HCT116 (cell line): ENCODE measurements at places on chromosomes 13 and 19. TPM values are rescaled to one million over a fixed set of nuclear protein-coding genes. Genes with fewer than 3 reads are reported as not detected.

GRCh38 chr13:24985107-24985506, 110.8 kb upstream of the PABPC3 start:
- no peaks in the 10 kb centered on the region for H3K4me1 ChIP-seq
- no peaks in the 10 kb centered on the region for H3K36me3 ChIP-seq
- no peaks in the 10 kb centered on the region for H3K27me3 ChIP-seq

DNA sequence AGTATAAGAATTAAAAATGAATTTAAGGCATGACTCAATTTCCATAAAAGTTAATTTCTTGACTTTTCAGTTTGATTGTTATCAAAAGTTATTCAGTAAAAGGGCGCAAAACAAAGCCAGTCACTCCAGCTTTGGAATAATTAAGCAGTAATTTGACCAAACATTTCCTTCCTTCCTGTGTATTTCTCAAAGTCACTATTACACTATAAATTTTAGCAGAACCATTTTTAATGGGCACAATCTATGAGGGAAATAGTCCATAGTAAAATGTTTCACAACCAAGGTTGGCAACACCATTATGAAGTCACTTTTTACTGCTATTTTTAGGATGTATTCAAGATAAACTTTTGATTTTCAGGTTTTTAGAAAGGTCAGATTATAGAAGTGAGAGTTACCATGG, 91.0 kb downstream of the DACH1 start:
- DNase-seq, result no peak
- no peaks in the 10 kb centered on the region for H3K27me3 ChIP-seq
- H3K36me3 ChIP-seq, result no peaks in the 10 kb centered on the region
- no peak overlapping the region for H3K4me3 ChIP-seq

- H3K4me3 ChIP-seq, result no peak overlapping the region
- no peak for DNase-seq
- no peaks in the 10 kb centered on the region for H3K27me3 ChIP-seq
- H3K27ac ChIP-seq, result no peak overlapping the region
Measured at GRCh38 chr13:64311112-64311511, 2895.5 kb upstream of the PCDH20 start.

The SIGLECL1 gene
- not detected for total RNA-seq

DNA sequence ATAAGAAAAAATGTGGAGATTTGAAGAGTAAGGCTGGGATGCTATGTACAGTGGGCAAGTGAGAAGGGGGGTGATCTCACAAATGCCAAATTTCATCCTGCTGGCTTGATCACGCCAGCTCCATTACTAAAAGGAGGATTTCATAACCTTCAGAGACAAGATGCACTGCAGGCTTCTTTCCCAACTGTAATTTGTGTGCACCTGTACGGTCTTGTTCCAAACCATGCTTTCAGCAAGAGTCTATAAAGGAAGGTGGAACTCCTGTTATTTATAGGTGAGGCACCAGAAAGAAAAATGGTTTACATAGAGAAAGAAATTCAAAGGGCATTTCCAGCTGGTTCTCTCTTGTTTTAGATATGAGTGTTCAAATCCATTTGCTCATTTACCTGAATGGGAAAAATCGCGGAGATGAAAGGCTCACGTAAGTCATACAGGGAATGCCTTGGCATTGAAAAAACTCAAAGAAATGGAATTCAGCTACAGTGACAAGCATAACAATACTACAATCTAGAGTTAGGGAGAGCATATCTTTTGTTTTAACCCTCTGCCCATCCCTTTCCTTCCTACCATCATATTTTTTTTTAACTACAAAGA, 13.3 kb downstream of the EFNB2 start:
- H3K4me3 ChIP-seq, result no peak overlapping the region
- no peaks in the 10 kb centered on the region for H3K27me3 ChIP-seq
- no peaks in the 10 kb centered on the region for H3K36me3 ChIP-seq
- no peak for DNase-seq
- H3K4me1 ChIP-seq, result peaks cover 24% of the 10 kb centered on the region

The LGALS7 gene
- not detected for total RNA-seq

GRCh38 chr19:13152974-13153568, 2.9 kb downstream of the IER2 start:
- peak overlapping the region; percentile 81 for H3K4me3 ChIP-seq
- peak; percentile 93 for DNase-seq
- H3K27me3 ChIP-seq, result no peaks in the 10 kb centered on the region
- H3K27ac ChIP-seq, result peak overlapping the region; percentile 99
- peaks cover 66% of the 10 kb centered on the region for H3K4me1 ChIP-seq

- no peaks in the 10 kb centered on the region for H3K4me1 ChIP-seq
- no peak overlapping the region for H3K27ac ChIP-seq
- no peaks in the 10 kb centered on the region for H3K36me3 ChIP-seq
- no peak overlapping the region for H3K4me3 ChIP-seq
Measured at GRCh38 chr13:52701728-52702465, 37.7 kb downstream of the CNMD start.

The CEACAM1 gene
- 1.2 TPM for total RNA-seq

- no peak overlapping the region for H3K27ac ChIP-seq
- peaks cover 53% of the 10 kb centered on the region for H3K27me3 ChIP-seq
- H3K4me3 ChIP-seq, result no peak overlapping the region
- H3K36me3 ChIP-seq, result no peaks in the 10 kb centered on the region
- no peak for DNase-seq
- no peaks in the 10 kb centered on the region for H3K4me1 ChIP-seq
Measured at GRCh38 chr19:30312582-30313352, 59.4 kb upstream of the ZNF536 start.

GRCh38 chr13:30965380-30965779, 32.9 kb downstream of the TEX26 start:
- no peaks in the 10 kb centered on the region for H3K27me3 ChIP-seq
- H3K36me3 ChIP-seq, result no peaks in the 10 kb centered on the region
- H3K4me1 ChIP-seq, result peaks cover 7% of the 10 kb centered on the region
- no peak overlapping the region for H3K4me3 ChIP-seq
- no peak overlapping the region for H3K27ac ChIP-seq

The CGB2 gene
- 5.0 TPM for total RNA-seq

The EPSTI1 gene
- total RNA-seq, result 0.69 TPM

The TUBA3C gene
- not detected for total RNA-seq

GRCh38 chr19:7575434-7576040, 20.1 kb upstream of the CAMSAP3 start:
- H3K36me3 ChIP-seq, result no peaks in the 10 kb centered on the region
- no peaks in the 10 kb centered on the region for H3K27me3 ChIP-seq
- H3K27ac ChIP-seq, result no peak overlapping the region
- peaks cover 14% of the 10 kb centered on the region for H3K4me1 ChIP-seq
- peak; percentile 66 for DNase-seq

DNA sequence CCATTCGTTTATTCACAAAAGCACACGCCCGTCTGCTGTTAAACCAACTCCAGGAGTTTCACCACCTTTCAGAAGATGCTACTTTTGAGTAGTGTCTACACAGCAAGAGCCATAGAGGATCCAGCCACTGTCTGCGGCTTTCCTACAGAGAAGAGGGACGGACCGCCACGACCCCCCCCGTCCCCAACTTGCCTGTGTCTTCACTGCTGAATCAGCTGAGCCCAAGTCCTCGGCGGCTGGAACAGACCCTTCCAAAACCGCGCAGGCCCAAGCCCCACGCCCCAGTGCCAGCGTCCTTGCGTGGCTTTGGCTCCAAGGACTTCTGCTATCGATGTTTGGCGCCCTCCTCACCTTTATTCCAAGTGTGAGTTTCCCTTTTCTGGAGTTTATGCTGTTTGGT, 65.1 kb downstream of the SPACA7 start:
- H3K27me3 ChIP-seq, result no peaks in the 10 kb centered on the region
- H3K36me3 ChIP-seq, result no peaks in the 10 kb centered on the region
- no peak for DNase-seq
- H3K4me1 ChIP-seq, result no peaks in the 10 kb centered on the region

DNA sequence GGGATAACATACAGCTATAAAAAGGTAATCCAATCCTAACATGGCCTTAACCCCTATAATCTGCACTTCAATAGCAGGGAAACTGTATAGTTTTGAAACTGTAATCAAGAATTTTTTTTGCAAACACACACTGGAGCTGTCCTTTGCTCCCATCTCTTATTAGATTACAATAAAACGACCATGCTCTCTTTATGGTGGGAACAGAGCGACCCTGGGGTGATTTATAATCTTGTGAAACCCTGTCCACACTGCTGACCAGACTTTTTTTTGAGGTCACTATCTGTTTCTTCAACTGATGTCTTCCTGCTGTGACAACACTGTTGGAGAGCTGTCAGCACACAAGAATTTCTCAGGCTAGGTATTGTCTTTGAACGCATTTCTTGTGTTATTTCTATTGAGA, 35.3 kb downstream of the DACH1 start:
- no peaks in the 10 kb centered on the region for H3K27me3 ChIP-seq
- no peaks in the 10 kb centered on the region for H3K36me3 ChIP-seq
- no peak overlapping the region for H3K27ac ChIP-seq
- H3K4me3 ChIP-seq, result no peak overlapping the region

DNA sequence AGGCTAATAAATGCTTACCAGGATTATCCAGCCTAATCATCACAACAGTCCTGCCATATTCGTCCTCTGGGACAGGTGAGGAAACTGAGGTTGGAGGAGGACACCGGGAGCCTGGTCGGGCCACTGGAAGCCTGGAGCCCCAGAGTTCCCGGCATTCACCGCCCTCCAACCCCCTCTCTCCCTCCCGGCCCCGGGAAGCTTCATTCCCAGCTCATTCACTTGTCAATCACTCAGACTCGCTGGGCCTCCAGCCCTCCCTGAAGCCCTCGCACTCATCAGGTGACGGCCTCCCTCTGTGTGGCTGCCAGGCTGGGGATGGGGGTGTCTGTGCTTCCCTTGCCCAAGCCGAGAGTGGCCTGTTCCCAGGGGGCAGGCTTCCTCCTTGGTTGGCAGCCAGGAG, 22.5 kb upstream of the ZNF99 start:
- no peak for DNase-seq
- no peaks in the 10 kb centered on the region for H3K36me3 ChIP-seq
- no peaks in the 10 kb centered on the region for H3K27me3 ChIP-seq
- H3K4me1 ChIP-seq, result no peaks in the 10 kb centered on the region

The ERICH4 gene
- not detected for total RNA-seq

DNA sequence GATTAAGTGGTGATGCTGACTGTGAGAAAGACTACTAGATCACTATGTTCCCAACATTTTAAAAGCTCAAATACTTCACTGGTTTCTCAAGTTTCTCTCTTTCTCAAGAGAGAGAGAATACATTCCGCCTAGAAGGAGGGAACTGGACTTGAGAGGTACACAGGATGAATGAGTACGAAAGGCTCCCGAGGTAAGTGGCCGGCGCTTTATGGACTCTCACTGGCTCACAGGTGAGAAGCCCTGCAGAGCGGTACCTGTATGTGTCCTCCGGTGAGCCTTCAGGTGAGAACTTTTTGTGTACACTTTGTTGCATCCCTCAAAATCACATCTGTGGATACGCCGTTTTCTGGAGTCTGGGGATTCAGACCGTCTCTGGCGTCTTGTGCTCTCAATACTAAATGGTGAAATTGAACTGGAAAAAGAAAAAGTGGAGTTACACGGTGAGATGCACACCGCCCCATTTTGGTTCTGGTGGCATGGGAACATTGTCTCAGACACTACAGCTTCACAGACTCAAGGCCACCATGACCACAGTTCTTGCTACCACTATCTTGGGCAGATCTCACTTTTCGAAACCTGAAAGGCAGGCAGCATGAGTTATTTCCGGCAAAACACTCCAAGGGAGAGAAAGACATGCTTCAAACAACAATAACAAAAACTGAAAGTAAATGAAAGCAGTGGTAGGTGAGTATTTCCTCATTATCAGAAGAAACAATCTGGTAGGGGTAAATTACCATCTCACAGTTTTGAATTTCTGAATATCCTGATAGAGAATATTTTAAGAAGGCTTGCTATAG, 418.9 kb downstream of the KLF12 start:
- no peaks in the 10 kb centered on the region for H3K36me3 ChIP-seq
- DNase-seq, result no peak
- no peak overlapping the region for H3K27ac ChIP-seq
- H3K4me1 ChIP-seq, result no peaks in the 10 kb centered on the region
- no peak overlapping the region for H3K4me3 ChIP-seq
- H3K27me3 ChIP-seq, result no peaks in the 10 kb centered on the region

GRCh38 chr13:95756072-95756471, 79.1 kb downstream of the DNAJC3 start:
- H3K4me1 ChIP-seq, result no peaks in the 10 kb centered on the region
- no peaks in the 10 kb centered on the region for H3K36me3 ChIP-seq
- H3K27me3 ChIP-seq, result no peaks in the 10 kb centered on the region
- no peak for DNase-seq
- H3K27ac ChIP-seq, result no peak overlapping the region

- no peaks in the 10 kb centered on the region for H3K27me3 ChIP-seq
- H3K4me3 ChIP-seq, result peak overlapping the region; percentile 37
- no peaks in the 10 kb centered on the region for H3K36me3 ChIP-seq
- peak overlapping the region; percentile 87 for H3K27ac ChIP-seq
- DNase-seq, result peak; percentile 92
- H3K4me1 ChIP-seq, result peaks cover 8% of the 10 kb centered on the region
Measured at GRCh38 chr19:17605761-17606589, 50.5 kb downstream of the COLGALT1 start.

- H3K27ac ChIP-seq, result no peak overlapping the region
- no peak for DNase-seq
- no peaks in the 10 kb centered on the region for H3K27me3 ChIP-seq
Measured at GRCh38 chr13:76965759-76966421, 17.6 kb downstream of the ACOD1 start.

DNA sequence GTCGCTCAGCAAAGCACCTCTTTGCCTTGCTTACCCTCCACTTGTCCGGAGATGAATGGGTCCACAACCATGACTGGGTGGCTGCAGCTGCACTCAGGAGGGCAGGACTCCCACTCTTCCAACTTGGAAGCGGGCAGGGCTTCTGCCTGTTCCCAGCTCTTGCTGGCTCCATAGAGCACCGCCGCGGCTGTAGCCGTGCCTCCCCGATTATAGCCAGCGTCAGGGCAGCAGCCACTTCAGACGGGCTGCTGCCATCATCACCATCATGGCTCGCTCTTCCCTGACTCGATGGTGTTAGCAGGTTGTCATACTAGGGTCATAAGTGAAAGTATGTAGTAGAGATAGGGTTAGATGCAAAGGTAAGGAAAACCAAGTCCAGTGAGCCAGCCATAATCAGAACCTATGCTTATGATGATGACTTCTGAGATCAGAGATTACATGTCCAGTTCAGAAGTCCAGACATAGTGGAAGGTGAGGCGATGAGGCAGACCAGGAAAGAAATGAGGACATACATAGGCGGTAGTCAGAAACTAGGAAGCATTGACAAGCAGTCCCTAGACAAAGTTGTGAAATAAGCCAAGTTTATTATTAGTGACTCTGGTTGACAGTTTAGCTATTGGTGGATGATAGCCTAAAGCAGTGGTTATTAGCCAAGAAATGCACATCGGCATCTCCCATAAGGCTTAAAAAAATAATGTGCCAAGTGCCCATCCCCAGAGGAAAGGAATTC, 4.4 kb upstream of the INTS6 start:
- no peak overlapping the region for H3K4me3 ChIP-seq
- H3K27ac ChIP-seq, result no peak overlapping the region
- peaks cover 10% of the 10 kb centered on the region for H3K4me1 ChIP-seq
- H3K36me3 ChIP-seq, result peaks cover 10% of the 10 kb centered on the region
- no peaks in the 10 kb centered on the region for H3K27me3 ChIP-seq

The GJB2 gene
- 44.7 TPM for total RNA-seq

DNA sequence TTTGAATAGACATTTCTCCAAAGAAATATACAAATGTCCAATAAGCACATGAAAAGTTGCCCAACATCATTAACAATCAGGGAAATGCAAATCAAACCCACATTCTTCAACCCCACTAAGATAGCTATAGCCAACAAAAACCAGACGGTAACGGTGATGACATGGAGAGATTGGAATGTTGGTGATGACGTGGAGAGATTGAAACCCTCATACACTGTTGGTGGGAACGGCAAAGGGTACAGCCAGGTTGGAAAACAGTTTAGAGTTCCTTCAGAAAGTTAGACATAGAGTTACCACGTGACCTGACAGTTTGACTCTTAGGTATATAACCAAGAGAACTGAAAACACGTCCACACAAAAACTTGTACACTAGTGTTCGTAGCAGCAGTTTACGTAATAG, 48.1 kb downstream of the TNFRSF19 start:
- peaks cover 4% of the 10 kb centered on the region; the same call in 1 of the 2 replicates for H3K27me3 ChIP-seq
- no peak for DNase-seq
- H3K4me1 ChIP-seq, result peaks cover 11% of the 10 kb centered on the region; the same call in 1 of the 2 replicates
- H3K4me3 ChIP-seq, result no peak overlapping the region
